ENCODE measurements at places on chromosomes 6 and 20.

DNA sequence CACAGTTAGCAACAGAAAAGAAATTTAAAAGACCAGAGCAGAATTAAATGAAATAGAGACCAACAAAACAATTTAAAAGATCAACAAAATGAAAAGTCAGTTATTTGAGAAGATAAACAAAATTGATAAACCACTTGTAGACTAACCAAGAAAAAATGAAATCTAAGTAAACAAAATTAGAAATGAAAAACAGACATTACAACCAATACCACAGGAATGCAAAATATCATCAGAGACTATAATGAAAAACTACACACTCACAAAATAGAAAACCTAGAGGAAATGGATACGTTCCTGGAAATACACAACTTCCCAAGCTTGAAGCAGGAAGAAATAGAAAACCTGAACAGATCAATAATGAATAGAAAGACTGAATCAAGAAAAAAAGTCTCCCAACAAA, 97.8 kb downstream of the WDR27 start:
- no peak for DNase-seq

GRCh38 chr6:155317186-155317585, 2.9 kb upstream of the TFB1M start:
- DNase-seq: no peak

DNA sequence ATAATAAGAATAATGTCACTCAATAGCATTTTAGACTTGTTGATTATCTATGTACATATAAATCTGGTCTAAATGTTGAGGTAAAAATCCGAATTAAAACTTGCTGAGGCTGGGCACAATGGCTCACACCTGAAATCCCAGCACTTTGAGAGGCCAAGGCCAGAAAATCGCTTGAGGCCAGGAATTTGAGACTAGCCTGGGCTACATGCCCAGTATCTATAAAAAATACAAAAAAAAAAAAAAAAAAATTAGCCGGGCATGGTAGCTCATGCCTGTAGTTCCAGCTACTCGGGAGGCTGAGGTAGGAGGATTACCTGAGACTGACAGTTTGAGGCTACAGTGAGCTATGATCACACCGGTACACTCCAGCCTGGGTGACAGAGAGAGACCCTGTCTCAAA, 34.2 kb upstream of the SUPT3H start:
- DNase-seq: no peak

GRCh38 chr6:166031275-166031674, 136.4 kb downstream of the TBXT start:
- no peak for DNase-seq

DNA sequence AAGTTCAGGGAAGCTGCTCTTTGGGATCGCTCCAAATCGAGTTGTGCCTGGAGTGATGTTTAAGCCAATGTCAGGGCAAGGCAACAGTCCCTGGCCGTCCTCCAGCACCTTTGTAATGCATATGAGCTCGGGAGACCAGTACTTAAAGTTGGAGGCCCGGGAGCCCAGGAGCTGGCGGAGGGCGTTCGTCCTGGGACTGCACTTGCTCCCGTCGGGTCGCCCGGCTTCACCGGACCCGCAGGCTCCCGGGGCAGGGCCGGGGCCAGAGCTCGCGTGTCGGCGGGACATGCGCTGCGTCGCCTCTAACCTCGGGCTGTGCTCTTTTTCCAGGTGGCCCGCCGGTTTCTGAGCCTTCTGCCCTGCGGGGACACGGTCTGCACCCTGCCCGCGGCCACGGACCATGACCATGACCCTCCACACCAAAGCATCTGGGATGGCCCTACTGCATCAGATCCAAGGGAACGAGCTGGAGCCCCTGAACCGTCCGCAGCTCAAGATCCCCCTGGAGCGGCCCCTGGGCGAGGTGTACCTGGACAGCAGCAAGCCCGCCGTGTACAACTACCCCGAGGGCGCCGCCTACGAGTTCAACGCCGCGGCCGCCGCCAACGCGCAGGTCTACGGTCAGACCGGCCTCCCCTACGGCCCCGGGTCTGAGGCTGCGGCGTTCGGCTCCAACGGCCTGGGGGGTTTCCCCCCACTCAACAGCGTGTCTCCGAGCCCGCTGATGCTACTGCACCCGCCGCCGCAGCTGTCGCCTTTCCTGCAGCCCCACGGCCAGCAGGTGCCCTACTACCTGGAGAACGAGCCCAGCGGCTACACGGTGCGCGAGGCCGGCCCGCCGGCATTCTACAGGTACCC, at the start of gene ESR1:
ESR1 (plus strand) TSS at position 170 of the 858 bp plus-strand sequence; CDS start at position 401, 231 bp downstream.
- DNase-seq: no peak

GRCh38 chr20:2065099-2065498, 36.5 kb upstream of the STK35 start:
- DNase-seq: no peak

DNA sequence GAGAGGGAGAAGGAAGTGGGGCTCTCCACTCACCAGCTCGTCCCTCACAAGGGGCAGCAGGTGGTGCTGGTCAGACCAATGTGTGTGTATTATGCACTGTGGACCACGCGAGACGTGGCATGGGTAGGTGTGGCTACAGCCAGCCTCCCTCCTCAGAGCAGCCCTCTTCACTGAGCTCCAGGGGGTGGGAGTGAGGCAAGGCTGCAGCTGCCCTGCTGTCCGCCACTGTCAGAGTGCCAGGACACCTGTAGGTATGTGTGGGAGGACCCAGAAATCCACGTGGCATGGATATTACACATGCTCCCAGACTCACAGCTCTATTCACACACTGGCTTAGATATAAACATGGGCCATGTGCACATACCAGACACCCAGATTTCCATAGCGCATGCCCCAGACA, 90.3 kb downstream of the VEGFA start:
- no peak for DNase-seq

DNA sequence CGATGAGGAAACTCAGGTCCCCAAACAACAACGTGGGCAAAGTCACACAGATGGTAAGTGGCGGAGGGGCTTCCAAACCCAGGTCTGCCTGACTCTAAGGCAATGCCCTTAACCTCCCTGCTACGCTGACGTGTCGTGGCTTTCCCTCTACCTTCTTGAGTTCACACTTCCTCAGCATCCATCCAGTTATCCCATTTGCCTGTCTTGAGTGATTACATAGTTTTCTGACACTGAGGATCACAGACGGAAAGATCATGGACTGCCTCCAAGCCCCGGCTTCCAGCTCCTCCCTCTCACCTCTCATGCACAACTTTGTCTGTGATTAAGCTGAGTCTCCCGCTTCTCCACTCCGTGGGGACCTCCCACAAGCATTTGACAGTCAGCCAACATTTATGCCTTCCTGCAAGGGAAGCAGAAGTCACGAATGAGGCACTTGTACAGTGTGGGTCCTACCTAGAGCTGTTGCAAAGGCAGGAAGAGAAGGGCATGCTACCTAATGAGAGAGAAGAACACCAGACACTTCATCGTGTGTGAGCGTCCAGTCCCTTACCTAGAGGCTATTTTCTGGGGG, 33.8 kb downstream of the TBC1D7 start:
- no peak for DNase-seq

DNA sequence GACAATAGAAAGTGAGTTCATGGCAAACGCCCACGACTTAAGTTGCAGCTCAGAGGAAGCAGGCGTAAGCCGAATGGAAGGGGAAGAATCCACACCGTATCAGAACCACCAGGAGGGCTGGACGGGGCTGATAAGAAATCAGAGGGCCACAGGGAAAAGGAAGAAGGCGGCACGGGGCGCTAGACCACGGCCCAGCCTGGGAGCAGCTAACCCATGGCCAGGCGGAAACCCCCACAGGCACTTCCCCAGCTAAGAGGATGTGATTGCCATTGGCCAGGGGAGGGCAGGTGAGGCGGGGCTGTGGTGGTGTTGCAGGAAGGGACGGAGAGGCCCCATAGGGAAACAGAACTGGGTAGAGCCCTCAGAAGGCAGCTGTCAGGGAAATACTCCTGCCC, 174.0 kb upstream of the AFDN start:
- no peak for DNase-seq

DNA sequence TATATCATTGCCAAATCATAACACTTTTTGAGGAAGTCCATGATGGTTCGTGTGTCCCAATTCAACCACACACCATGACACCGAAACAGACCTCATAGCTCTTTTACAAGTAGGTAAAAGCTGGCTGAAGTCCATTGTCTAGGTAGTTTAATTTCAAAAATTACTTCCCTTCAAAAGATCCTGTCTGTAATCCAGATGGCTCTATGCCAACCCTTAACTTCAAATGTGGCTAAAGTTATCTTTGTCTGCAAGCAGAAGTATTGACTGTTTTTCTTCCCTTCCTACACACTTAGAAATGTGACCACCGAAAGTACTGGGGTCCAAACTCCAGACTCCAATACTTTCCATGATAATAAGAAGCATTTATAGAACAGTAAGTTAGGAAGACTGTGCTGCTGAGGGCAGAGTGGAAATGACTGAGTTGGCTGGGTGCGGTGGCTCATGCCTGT, 8.3 kb upstream of the TIAM2 start:
- no peak for DNase-seq

- DNase-seq: no peak
Observed at GRCh38 chr20:4800131-4800530, 78.4 kb downstream of the PRND start.

- no peak for DNase-seq
Observed at GRCh38 chr6:92109956-92110355, 1309.4 kb downstream of the EPHA7 start.

DNA sequence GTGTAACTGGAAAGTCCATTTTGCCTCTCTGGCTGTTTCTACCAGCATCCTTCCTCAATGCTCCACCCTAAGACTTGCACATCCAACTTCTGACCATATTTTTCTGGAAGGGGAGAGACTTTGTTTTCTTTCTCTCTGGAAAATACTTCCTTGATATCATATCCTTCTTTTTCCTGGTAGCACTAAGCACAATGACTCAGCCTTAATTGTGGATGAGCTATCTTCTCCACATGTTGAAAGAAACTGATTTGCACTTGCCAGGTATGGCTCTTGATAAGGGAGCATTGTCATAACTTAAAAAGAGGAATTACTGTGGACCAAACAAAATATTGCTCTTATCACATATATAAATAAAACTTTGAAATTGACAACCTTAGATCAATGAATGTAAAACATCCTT, 30.1 kb upstream of the IBTK start:
- DNase-seq: no peak

GRCh38 chr20:23622839-23623343, 14.9 kb downstream of the CST3 start:
- no peak for DNase-seq

DNA sequence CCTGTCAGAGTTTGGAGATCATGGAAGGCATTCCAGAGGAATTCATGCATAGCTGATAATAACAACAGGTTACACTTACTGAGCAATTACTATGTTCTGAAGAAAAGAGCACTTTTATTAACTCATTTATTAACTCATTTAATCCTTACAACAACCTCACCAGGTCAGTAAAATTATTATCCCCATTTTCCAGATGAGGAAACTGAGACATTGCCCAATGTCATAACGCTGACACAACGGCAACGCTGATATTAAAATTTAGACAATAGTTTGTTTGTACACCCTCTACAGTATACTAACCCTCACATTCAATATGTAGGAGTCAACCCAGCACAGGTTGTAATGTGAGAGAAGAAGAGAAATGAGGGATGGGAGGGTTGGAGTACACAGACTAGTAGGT, 105.0 kb downstream of the RNGTT start:
- DNase-seq: no peak

DNA sequence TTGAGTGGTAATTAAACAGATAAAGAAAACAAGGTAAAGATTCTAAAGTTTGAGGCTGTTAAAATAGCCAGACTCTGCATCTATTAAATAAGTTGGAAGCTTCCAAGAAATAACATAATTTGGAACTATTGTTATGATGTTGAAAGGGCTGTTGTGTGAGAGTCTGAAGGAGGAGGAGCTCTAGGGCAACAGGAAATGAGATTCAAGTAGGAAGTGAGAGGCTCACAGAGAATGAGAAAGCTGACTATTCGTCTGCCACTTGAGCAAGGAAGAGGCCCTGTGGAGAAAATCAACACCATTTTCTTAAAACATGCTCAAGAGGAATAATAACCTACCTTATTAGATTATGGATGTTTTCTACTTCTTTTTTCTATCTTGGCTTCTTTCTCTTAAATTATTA, 185.2 kb downstream of the SLC24A3 start:
- no peak for DNase-seq

- DNase-seq: no peak
Observed at GRCh38 chr6:110815015-110815410, 256 bp downstream of the CDK19 start.

DNA sequence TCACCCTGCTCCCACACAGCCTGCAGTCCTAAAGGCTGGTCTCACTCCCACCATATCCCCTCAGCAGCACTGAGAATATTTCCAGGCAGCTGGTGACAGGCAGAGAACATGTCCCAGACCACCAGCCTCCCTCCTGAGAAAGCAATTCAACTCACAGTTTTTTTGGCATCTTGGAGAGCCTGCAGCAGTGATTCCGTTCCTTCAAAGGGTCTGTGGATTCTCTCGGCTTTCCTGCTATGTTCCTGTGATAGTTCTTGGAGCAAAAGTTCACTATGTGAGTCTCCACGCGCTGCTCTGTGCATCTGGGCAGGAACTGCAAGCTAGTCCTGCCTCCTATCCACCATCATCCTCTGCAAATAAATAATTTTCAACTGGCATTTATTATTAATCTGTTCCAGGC, 448.3 kb upstream of the HSF2 start:
- no peak for DNase-seq

- no peak for DNase-seq
Observed at GRCh38 chr6:7594579-7595125, 4.7 kb downstream of the SNRNP48 start.

- no peak for DNase-seq
Observed at GRCh38 chr6:164163239-164163638, 748.7 kb downstream of the QKI start.

DNA sequence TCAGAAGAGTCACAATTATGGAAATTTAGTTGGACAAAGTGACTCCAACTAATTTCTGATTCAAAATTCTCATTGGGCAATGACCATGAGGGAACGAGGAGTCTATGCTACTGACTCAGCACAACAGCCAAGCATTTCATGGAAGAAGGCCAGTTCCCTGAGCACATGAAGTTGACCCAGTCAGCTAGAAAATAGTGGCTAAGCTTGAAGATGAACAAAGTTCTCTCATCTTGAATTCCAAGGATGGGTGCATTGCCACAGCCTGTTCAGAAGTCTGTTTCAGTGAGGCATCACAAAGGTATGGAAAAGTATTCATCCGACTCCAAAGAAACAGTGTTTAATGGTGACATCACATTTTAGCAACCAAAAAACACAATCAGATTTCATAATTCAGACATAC, 676.9 kb downstream of the HACE1 start:
- DNase-seq: no peak

DNA sequence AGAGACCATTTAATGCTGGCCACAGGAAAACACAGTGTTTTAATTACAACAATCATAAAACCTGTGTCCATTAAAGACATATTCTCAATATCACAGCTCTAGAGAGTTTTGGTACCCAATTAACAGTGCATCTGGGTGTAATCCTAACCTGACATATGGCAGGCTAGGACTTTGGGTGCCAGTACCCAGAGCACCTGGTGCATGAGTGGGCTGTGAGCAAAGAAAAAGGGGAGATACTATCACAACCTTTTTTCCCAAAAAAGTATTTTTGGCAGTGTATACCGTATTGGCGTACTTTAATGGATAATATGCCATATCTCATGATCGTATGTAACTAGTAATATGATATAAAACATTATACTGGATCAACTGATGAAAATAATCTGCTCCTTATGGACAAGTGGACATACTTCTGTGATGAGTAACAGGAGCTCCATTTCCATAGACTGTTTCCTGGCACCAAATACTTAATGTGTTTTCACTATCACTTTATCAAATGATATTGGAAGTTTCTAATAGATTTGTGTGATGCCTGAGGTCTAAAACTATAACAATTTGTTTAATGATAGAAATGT, 91.7 kb downstream of the COL19A1 start:
- DNase-seq: no peak

GRCh38 chr20:19347943-19348456, 135.6 kb downstream of the SLC24A3 start:
- DNase-seq: no peak

- no peak for DNase-seq
Observed at GRCh38 chr6:11705069-11705468, 73.5 kb downstream of the ADTRP start.

Data from stimulated activated CD4-positive, alpha-beta T cell treated with anti-CD3 and anti-CD28 coated beads, Interleukin-15, amount 100 ng/mL, for 1 hour (primary cell).